Putamen (tissue), 1 donor: ENCODE measurements at places on chromosomes 3 and 15.

GRCh38 chr15:84781495-84781894, 33.1 kb downstream of the ZNF592 start:
- no peak for DNase-seq

- no peak for DNase-seq
Observed at GRCh38 chr3:6448011-6448410, 412.9 kb upstream of the GRM7 start.

GRCh38 chr3:133509488-133509887, 64.0 kb upstream of the CDV3 start:
- DNase-seq, result no peak

GRCh38 chr3:81339040-81339845, 422.2 kb downstream of the GBE1 start:
- DNase-seq, result no peak
